Right hindlimb (tissue), 1 donor: ENCODE measurements at places on chromosomes 12 and 14.

DNA sequence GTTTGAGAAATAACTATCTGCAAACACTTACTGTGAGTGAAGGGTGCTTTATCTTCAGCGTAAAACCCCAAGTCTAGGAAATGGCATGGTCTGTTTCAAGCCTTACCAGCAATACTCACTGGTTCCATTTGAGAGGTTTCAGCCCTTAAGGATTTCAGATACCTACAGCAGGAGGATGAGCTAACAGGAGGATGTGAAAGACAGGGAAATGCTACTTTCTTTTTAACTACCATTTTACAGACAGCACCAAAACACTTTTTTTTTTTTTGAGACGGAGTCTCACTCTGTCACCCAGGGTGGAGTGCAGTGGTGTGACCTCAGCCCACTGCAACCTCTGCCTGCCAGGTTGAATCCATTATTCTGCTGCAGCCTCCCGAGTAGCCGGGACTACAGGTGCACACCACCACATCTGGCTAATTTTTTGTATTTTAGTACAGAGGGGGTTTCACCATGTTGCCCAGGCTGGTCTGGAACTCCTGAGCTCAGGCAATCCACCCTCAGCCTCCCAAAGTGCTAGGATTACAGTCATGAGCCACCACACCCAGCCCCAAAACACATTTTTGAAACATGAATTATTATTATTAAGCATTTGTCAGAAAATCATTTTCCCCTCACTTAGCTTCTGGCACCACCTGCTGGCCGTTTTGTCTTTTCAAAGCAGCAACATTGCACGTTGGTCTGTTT lies 4.6 kb downstream of the MTRFR start:
- DNase-seq = peak; percentile 57

- no peak for DNase-seq
Measured at GRCh38 chr14:49853158-49853477, 530 bp upstream of the NEMF start.

- DNase-seq = no peak
Measured at GRCh38 chr14:87199381-87199780, 793.6 kb downstream of the GALC start.

DNA sequence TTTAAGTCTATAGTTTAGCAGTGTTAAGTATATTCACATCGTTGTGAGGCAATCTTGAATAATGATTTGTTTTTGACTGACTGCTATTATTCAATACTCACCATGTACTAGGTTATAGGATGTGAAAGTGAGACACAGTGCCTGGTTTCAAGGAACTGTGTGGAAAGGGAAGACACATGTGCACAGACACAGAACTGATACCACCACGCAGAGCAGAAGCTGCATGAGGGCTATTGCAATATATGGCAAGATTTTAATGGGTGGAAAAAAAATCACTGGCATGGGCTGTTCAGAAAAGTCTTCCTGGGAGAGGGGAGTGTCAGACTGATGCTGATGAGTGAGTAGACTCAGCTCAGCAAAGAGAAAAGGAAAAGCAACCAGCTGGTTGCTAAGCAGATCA lies 10.4 kb downstream of the SLC7A8 start:
- DNase-seq = no peak

DNA sequence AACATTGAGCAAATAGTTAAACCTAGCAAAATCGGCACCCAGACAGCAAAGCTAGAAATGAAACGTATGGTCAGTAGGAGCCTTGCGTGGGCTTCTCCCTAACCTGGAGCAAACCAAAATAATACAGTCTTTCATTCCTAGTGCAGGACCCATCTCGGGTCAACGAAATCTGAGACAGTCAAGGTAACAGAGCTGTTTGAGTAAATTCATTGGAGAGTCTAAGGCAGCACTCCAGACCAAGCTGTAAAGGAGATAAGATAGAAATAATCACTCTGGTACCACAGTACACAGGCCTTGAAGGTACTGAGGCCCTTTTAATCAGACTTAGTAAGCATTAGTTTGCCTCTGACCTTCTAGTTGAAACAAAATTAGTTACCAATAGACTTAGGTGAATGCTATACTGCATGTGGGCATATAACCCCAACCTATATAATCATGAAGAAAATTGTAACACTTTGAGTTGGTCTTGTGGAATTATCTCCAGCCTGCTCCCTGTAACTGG lies 54.4 kb upstream of the BICD1 start:
- no peak for DNase-seq

- DNase-seq = no peak
Measured at GRCh38 chr14:78673845-78674244, 503.7 kb downstream of the NRXN3 start.

- no peak for DNase-seq
Measured at GRCh38 chr14:75175677-75176141, 703 bp downstream of the TMED10 start.

GRCh38 chr12:127570793-127571360 lies 696.1 kb upstream of the TMEM132C start:
- DNase-seq = no peak

- DNase-seq = no peak
Measured at GRCh38 chr14:63909984-63910383, 57.2 kb downstream of the SYNE2 start.

DNA sequence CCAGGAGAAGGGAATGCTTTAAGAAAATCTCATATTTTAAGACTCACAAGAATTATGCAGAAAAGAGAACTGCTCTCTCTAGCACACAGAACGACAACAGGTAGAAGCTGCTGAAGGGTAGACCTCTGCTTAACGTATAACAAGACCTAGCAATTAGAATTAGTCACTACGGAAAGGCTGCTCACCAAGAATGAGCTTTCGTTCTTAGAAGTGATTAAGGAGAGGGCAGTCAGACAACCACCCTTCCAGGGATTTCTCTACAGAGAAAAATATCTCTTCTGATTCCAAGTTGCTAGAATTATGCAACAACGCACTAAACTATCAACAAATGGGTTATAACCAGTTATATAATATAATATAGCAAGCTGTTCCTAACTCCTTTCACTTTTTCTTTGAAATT lies 18.6 kb downstream of the LRIG3 start:
- no peak for DNase-seq

DNA sequence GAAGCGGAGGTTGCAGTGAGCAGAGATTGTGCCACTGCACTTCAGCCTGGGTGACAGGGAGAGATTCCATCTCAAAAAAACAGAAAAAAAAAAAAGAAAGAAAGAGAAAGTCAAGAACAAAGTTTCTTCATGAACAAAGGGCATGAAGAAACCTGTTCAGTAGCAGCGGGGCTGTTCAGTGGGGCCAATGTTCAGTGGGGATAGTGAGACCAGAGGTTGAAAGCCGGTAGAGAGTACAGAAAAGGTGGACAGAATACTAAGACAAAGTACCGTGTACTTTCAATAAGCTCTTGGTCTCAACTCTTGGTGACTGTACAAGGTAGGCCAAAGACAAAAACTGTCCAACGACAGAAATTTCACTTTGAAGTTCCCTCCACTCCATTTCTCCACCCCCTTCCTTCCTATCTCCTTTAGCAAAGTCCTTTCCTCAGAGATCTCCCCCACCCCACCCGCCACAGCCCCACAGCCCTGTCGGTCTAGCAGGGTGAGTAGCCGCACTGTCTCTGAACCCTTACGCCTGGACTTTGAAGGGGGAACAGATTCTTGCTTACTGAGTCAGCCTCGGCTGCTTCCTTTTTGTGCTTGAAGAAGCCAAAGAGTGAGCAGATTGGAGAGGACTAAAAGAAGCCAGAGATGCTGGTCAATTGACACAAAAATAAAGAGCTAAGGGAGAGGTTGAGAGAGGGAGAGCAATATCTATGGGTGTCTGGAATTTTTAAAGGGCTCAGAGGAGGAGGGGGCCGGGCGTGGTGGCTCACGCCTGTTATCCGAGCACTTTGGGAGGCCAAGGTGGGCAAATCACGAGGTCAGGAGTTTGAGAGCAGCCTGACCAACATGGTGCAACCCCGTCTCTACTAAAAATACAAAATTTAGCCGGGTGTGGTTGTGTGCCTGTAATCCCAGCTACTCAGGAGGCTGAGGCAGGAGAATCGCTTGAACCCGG lies 44.2 kb upstream of the FOS start:
- peak; percentile 47 for DNase-seq

- no peak for DNase-seq
Measured at GRCh38 chr12:14655284-14655683, 41.1 kb downstream of the GUCY2C start.

DNA sequence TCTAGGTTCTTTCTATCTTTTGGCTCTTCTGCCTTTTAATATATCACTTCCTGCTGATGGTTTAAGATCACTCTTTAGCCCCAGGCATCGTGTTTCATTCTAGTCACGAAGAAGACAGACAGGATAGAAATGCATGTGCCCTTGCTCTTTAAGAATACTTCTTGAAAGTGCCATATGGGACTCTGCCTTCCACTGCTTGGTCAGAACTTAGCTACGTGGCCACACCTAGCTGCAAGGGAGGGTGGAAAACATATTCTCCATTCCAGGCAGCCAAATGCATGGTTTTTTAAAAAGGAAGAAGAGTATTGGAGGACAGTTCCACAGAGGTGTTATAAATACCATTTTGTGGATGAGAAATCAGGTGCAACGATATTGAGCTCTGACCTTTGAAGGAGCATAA lies 143.3 kb downstream of the KLRB1 start:
- no peak for DNase-seq

DNA sequence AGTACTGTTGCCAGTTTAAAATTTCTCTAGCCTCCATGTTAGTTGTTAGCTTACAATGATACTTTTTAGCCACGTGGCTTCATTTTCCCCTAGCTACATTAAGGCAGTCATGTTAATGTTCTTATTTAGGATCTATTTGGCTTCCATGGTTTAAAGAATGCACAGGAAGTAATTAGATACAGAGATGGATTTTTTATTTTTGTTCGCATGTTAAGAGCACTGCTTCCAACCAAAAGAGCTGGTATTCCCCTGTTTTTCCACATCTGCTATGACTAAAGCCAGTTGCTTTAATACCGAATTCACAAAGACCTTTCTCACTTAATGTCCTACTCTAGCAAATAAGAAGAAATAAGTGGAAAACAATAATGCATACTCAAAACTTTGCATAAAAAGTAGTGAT lies 45.1 kb downstream of the PRORP start:
- no peak for DNase-seq

DNA sequence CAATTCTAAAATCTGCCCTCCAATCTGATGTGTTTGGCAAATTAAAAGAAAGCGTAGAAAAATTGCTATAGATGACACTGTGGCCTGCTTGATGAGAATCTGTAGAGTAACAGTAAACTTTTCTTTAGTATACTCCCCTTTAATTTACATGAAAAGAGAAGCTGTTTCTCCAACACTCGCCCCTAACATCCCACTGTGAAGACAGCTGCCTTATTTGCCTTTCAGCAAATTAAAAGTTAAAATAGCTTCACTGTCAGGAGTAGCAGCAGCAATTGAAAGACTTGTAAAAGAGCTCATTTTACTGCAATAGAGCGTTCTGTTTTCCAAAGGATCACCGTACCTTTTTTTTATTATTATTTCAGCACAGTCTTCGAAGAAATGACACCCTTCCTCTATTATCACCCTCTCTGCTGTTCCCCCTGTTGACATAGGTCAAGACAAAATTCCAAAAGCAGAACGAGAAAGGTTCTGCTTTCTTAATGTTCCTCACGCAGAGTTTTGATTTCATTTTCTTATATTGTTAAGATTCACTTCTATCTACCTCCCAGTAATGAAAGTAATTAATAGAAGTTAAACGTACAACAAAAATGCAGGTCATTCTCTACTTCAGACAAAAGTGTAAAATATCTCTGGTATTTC lies 153.5 kb upstream of the USP15 start:
- no peak for DNase-seq

- no peak for DNase-seq
Measured at GRCh38 chr14:38799671-38800070, 303.4 kb downstream of the SEC23A start.

GRCh38 chr14:22623047-22623446 lies 21.1 kb downstream of the OR6J1 start:
- no peak for DNase-seq

DNA sequence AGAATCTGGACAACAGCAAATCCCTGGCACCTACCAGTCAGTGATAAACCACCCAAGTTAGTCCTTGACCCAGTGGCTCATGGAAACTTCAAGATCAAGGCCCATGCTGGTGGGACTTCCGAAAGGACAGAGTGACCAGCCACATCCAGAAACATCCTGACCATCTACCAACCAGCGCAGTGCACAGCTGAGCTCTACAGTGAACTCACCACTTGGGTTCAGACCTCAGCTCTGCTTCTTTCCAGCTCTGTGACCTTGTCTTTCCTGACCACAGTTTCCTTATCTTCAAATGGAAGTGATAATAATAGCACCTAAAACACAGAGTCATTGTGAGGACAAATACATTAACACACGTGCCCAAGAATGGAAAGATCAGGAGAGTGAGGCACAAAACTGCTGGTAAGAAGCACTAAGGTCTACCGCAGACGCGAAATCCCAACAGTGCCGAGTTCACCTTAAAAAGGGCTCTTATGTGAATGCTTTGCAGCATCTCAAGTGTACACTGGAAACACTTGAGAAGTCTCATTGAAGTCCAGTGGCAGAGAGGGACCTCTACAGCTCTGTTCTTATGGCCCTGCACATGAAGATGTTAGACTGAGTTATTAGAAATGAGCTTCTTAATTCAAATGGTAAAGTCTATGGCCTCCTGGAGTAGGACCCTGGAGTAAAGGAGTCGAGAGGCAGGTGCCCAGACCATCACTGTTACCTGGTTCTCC lies 128.8 kb downstream of the CCDC60 start:
- DNase-seq = no peak

GRCh38 chr14:104805326-104805678 lies 4.4 kb downstream of the ZBTB42 start:
- peak; percentile 44 for DNase-seq

DNA sequence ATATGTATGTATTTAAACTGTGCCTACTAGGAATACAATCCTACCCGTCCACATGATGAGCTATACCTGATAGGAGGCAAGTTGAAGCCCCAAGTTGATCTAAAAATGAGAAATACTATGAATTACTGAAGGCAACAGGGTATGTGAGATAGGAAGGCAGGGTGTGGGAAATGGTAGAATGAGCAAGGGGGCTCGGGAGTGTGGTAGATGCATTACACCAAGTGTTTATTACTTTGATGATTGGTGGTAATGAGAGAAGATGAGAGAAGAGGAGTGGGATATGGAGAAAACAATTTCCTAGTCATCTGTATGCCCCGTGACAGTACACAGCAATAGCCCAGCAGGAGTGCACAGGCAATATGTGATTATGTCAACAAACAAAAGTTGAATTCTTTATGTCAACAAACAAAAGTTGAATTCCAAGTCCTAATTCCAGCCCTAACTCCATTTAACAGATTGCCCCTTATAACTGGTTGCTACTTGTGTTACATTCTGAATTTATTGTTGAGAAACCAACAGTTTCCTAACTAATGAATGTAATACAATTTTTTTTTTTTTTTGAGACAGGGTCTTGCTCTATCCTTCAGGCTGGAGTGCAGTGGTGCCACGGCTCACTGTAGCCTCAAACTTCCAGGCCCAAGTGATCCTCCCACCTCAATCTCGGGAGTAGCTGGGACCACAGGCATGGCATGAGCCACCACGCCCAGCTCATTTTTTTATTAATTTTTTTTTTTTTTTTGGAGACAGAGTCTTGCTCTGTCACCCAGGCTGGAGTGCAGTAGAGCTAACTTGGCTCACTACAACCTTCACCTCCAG lies 2.5 kb downstream of the LPCAT3 start:
- DNase-seq = no peak

- DNase-seq = peak; percentile 49
Measured at GRCh38 chr14:50955373-50956043, 11.2 kb upstream of the PYGL start.
